ENCODE measurements at places on chromosomes 2 and 18.
A peak's percentile ranks its signal among the peaks of the same experiment; 100 is the strongest.

GRCh38 chr18:11163665-11164064, 14.3 kb upstream of the PIEZO2 start:
- no peak for DNase-seq

- no peak for DNase-seq
These were observed 301.6 kb upstream of the FBXO11 start for GRCh38 chr2:48207851-48208250.

DNA sequence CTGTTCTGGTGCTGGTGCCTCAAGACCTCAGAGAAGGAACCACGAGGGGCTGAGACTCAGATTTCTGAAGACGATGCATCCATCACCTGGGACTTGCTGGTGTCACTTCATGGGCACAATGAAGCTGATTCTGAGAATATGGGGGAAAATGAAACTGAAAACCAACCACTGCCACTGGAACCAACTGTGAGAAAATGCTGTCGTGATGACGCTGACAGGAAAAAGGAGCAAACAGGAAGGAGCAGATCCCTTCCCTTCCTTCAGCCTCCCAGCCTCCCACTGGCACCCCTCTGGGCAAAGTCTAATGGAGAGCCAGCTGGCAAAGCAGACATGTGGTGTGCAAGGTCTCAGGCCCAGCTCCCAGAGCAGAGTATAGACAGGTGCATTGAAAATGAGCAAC, 109.7 kb downstream of the FOXI3 start:
- DNase-seq = no peak

DNA sequence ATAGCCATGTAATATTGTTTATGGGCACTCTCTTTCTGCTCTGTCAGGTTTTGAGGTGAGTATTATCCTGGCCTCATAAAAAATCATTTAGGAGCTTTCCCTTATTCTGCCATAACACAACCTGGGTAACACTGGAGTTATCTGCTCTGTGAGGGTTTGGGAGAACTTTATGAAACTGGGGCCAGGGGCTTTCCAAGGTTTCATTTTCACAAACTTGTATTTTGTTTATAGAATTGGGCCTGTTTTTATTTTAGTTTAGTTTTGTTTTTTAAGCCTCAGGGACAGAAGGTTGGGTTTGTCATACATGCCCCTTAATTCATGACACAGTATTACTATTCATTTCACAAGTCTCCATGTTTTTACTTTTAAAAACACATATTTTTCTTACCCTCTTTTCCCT, 83.5 kb downstream of the IRS1 start:
- DNase-seq = no peak

GRCh38 chr2:47299555-47299954, 103.4 kb upstream of the MSH2 start:
- DNase-seq = no peak

GRCh38 chr2:177306550-177306949, 42.0 kb upstream of the NFE2L2 start:
- DNase-seq = no peak

- no peak for DNase-seq
These were observed 21.3 kb downstream of the PLEKHB2 start for GRCh38 chr2:131126436-131126835.

DNA sequence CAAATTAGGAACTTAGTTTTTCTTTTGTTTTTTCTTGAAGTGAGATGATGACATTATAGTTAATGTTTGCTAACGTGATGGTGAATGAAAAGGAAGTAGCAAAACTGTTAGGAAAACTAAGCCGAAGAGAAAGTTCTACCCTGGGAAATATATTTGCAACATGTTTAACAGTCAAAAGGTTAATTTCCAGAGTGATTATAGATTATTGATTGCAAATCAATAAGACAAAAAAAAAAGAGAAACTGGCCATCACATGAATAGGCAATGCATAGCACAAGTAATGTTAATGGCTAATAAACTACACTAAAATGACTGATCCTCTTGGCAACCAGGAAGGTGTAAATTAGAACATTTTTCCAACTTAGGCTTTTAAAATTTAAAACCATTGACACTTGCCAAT, 26.0 kb upstream of the AMMECR1L start:
- no peak for DNase-seq

DNA sequence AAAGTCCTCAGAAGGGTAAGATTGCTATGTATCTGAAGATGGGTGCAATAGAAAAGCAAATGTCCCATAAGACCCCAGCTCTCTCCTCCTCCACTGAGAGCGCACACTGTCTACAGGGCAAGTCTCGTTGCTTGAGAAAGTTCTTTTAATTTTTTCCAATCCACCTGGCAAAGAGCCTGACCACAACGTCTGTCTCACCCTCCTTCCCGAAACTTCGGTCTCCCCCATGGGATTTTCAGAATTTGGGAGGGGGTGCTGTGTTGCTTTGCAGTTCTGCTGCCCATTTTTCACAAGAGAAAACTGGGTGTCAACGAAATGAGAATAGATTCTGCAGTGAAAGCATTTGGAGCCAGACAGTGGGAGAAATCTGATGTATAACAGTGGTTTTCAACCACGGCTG, 40.4 kb downstream of the SERTAD2 start:
- DNase-seq = no peak

DNA sequence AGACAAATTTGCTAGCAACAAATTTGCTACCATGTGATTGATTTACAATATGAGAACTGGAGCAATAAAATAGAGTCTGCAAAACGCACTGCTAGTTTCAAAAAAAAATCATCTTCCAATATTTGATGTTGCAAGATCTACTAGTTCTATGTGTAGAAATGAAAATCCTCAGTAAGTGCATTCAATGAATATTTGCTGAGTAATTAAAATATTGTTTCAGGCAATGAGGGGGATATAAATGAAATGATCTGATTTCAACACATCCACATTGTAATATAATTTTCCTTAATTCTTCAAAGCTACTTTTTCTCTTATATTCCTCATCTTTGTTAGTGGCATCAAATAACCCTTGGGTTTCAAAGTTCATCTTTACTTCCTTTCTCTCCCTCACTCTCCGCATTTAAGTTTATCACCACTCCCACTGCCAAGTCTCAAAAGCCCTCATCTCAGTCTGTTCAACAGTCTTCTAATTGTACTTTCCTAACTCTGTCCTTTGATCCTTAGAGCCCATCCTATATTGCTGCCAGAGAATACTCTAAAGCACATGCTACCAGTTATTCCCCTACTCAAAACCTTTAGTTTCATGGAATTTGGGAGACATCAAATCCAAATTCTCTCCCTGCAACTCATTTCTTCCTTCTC, 6.2 kb downstream of the OSGEPL1 start:
- DNase-seq = no peak

DNA sequence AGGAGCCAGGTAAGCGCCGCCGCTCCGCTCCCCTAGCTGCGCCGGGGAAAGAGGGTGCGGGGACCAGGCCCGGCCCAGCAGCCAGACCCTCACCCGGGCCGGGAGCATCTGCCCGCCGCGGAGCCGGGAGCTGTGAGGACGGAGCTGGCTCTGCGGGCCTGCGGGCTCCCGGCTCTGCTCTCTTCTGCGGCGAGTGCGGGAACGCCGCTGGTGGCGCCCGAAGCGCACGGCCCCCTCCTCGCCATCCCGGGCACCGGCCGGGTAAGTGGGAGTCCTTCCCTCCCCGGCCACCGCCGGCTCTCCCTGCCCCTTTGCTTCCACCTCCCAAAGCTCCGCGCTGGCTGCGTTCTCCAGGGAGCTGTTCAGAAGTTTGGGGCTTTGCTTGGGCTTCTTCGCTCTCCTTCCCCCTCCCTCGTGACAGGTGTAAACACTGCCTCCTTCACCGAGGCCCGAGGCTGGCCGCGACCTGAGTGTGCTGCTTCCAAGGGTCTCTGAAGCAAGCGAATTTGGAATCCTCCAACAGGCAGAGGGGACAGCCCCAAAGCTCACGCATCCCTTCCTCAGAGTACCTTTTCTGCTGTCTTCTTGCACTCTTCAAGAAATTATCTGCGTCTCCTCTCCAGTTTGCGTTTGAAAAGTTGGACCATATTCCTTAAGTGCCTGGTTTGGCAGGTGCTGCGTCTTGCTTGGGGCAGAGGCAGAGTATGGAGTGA, 632 bp downstream of the AFTPH start:
- DNase-seq = no peak

GRCh38 chr2:151905963-151906632, 77.9 kb upstream of the ARL5A start:
- no peak for DNase-seq

DNA sequence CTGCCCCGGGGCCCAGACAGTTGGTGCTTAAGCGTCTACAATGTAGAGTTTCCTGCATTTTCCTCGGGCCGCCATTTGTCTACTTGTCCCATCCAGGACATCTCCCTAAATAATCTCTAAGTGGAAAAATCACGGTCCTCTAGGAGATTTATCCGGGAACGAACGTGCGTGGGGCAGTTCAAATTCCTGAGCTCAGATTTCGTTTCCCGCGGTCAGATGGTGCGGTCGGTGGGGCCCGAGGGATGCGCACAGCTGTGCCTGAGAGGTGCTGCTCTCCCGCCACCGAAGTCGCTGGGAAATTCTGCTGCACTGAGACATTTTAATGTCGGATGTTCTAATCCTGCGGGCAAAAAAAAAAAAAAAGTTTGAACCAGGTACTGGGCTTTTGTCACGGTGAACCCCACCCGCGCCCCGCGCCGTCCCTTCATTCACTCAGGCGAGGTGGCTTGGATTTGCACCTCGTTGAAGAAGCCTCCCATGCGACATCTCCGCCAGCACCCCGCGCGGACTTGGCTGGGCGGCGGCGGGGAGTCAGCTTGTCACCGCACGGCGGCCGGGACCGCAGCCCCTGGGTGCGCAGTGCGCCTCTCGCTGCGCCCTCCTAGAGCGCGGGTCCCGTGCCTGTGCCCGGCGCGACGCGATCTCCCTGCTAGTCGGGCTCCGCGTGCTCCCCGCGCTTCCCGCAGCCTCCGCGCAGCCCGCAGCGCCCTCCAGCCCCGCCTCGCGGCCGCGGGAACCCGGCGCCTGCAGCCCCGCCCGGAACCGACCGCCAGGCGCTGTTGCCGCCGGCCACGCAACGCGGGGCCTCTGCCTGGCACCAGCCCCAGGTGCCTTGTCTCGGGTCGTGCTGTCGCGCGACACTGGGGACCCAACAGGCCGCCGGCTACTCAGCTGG, 191.9 kb upstream of the TCF4 start:
- no peak for DNase-seq

GRCh38 chr2:102020596-102021170, 28.9 kb downstream of the IL1R2 start:
- peak; percentile 70 for DNase-seq

- no peak for DNase-seq
These were observed 1.6 kb downstream of the CAPN10 start for GRCh38 chr2:240588006-240588655.

DNA sequence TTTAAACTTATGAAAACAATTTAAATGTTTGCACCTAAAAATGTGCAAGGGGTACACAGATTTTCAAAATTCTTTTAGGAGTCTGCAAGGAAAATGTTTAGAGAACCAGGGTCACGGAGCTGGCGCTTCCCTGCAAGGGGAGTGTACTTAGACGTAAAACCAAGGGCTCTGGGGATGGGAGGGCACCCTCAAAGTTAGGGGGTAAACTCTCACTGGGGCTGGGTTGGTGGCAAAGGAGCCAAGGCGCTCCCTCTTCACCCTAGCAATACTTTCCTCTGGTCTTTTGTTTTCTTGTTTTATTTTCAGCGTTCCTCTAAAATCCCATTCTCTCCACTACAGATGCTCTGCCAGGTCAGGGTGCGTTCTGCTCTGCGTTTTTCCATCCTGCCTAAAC, 20.0 kb downstream of the TMEM247 start:
- DNase-seq = no peak

GRCh38 chr2:58339548-58340243, 98.6 kb upstream of the FANCL start:
- DNase-seq = no peak

GRCh38 chr2:10216677-10217488, 85.8 kb upstream of the HPCAL1 start:
- no peak for DNase-seq

- DNase-seq = no peak
These were observed 5.3 kb downstream of the SERPINB13 start for GRCh38 chr18:63592471-63592870.

DNA sequence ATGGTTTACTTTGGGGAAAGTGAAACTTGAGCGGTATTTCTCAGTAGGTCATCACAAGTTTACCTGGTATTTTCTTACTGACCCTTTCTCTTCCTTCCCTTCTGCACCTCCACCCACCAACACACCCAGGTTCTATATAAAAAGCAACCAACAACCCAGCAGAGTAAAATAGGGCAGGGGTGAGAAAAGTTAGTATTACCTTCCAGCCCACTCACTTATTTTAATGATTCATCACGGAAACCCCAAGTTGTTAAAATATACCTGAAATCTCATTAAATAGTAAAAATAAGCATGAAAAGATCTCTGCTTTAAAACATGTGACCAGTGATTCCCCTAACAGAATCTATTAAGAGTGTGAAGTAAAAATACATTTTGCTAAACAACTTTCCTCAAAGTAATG, 306.1 kb downstream of the ZEB2 start:
- DNase-seq = no peak

DNA sequence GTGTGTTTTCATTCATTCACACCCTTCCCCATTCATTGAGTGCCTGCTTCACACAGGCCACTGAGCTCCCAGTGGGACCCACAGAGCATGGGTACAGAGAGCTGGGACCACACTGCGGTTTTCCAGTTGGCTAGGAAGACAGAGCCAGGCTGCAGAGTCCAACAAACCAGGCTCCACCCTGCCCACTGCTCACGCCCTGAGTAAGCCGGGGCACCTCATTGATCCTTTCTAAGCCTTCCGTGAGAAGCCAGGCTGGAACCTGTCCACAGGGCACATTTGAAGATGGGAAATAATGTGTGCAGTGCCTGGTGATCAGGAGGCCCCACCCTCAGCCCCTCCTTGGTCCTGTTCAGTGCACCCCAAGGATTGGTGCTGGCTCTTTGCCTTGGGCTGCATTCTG, 13.5 kb downstream of the KCNIP3 start:
- DNase-seq = no peak

DNA sequence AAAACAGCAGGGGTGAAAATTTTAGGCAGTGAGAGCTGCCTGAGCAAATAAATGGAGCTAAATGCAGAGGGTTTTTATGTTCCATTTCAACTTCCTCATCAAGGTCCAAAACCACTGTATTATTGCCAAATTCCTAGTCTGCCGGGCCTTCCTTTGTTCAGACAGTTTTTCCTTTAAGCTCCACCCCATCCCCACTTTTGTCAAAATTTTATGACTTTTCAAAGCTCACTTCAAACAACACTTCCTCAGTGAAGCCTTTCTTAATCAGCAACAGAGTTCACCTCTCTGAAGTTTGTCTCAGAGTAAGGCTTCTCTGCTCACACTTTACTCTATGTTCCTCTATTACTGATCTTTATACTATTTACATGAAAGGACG, 81.3 kb downstream of the CERKL start:
- DNase-seq = no peak

All from stimulated activated CD8-positive, alpha-beta memory T cell treated with anti-CD3 and anti-CD28 coated beads, Interleukin-15, amount 100 ng/mL, for 24 hours (primary cell).